Renal cortex interstitium (tissue), 15 donors: ENCODE measurements at places on chromosomes 7 and 10.

DNA sequence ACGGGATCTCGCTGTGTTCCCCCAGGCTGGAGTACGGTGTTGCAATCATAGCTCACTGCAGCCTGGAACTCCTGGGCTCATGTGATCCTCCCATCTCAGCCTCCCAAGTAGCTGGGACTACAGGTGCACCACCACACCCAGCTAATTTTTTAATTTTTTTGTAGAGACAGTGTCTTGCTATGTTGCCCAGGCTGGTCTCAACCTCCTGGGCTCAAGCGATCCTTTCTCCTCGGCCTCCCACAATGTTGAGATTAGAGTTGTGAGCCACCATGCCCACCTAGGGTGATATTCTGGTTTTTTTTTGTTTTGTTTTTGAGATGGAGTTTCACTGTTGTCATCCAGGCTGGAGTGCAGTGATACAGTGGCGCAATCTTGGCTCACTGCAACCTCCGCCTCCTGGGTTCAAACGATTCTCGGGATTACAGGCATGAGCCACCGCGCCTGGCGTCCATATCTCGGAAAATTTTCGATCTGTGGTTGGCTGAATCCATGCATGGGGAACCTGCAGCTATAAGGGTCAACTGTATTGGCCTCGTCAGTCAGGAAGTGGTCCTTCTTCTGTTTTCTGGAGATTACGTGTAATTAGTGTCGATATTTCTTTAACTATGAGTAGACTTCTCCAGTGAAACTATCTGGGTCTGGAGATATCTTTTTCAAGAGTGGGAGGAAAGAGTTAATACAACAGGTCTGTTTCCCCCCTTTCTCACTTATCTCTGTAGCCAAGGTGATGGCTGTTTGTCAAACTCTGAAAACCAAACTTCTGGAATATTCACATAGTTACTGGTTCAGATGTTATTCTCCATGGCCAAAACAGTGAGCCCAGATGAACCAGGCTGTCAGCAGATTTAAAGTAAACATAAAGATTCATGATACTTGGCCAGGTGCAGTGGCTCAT lies 21.0 kb upstream of the FIS1 start:
- DNase-seq = no peak

GRCh38 chr7:43906331-43907010 lies at the start of gene URGCP:
URGCP (minus strand) TSS chr7:43906596; CDS start chr7:43906575, 21 bp downstream.
- DNase-seq = no peak

DNA sequence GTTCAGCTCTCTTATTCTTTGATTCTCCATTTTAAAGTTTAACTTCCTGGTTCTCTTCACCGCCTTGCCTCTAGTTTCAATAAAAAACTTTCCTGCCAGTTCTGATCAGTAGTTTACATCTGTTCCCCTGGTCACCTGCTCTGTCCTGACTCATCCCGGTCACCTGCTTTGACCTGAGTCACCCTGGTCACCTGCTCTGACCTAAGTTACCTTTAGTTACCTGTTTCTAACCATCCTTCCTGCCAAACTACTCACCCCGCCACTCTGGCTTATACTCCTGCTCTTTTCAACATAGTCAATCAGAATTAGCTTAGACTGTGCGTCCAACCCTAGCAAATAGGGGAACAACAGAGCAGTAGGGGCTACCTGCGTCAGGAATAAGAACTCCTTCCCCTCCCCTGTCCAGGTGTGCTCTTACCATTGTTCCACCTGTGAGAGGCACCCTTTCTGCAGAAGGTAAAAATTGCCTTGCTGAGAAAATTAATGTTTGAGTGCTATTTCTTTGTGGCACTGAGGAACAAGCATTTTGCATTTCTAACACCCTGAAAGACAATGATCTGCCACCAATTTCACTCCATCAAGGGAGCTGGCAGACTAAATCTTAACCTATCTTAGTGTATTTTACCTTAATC lies 263.6 kb downstream of the DOCK4 start:
- DNase-seq = no peak

DNA sequence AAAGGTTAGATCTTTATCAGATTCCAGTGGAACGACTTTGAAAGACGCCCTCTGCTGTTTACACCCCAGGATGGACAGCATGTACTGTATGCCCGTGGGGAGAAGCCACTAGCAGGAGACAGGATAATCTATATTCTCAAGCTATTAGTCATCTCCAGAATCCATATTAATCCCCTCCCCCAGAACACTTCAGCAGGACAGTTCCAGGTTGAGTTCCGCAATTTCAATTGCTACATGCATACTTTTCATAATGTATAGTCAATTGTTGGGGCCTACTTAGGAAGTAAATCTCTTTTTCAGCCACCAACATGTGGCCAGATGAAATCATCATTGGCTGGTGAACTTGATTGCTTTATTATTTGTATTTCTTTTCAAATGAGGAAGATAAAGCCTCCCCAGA lies 313.1 kb upstream of the SMIM30 start:
- no peak for DNase-seq

GRCh38 chr7:29610086-29610485 lies 46.5 kb downstream of the PRR15 start:
- DNase-seq = no peak

GRCh38 chr7:17520941-17521340 lies 222.5 kb downstream of the AHR start:
- no peak for DNase-seq

- no peak for DNase-seq
Measured at GRCh38 chr10:51786016-51786683, 86.8 kb upstream of the CSTF2T start.

- DNase-seq = no peak
Measured at GRCh38 chr7:81751619-81752317, 18.1 kb downstream of the HGF start.

DNA sequence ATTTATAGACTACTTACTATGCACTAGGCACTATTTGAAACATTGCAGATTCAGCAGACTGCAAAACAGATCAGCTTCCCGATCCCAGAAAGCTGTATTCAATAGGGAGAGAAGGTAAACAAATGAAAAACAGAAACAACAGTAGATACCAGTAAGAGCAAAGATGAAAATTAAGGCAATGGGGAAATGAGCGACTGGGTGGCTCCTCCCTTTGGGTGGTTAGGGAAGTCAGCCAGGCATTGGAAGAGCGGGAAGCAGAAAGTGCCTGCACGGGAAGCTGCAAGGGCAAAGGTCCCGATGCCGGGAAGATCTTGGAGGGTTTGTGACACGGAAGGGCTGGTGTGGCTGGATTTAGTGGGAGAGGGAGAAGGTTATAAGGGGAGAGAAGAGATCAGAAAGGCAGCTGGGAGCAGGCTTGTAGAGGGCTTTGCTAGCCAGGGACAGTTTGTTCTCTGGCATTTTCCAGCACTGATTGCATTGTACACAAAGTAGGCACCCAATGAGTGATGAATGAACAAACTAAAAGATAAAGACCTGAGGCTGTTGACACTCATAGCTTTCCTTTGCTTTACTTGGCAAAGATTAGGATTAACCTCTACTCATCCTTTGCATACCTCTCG lies 67.8 kb downstream of the NAMPT start:
- no peak for DNase-seq

- DNase-seq = no peak
Measured at GRCh38 chr7:5393328-5393727, 30.3 kb downstream of the TNRC18 start.

DNA sequence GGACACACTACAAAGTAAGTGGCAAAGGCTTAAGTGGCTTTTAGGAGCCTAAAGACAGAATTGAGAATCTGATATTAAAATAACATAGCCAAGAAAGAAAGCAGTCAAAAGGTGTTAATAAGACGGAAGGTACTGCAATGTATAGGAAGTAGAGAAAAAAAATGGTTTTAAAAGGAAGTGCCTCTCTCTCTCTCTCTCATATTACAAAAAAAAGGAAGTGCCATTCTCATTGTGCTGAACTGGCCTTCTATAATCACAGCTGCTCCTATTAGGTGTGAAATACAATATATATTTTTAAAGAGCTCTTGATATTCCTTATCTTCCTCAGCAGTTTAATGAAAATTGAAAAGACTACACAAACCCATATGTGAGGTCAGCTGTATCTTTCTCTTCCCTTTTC lies 199.4 kb upstream of the NPVF start:
- DNase-seq = no peak

- DNase-seq = no peak
Measured at GRCh38 chr7:897086-897485, 20.7 kb downstream of the GET4 start.

DNA sequence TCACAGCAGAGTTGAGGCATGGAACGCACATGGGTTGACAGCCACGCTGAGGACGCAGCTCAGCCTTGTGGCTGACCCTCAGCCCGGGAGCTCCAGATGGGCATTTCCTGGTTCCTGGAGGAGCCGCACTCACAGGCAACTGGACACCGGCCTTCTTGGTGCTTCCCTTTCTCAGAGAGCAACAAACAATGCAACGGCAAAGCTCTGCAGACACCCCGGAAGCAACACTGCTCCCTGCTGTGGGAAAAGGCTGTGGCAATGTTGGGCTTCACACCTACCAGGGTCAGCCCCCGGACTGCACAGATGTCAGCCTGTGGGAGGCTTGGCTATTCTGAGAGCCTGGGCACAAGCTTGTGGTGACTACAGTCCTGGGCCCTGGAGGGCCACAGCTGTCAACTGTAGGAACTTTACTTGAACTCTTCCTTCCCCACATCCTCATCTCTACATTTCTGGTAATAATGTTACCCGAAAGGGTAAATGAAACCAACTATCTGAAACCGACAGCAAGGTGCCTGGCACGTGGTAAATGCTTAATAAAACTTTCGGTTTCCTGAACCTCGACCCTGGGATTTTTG lies 597.5 kb upstream of the MKI67 start:
- DNase-seq = no peak

DNA sequence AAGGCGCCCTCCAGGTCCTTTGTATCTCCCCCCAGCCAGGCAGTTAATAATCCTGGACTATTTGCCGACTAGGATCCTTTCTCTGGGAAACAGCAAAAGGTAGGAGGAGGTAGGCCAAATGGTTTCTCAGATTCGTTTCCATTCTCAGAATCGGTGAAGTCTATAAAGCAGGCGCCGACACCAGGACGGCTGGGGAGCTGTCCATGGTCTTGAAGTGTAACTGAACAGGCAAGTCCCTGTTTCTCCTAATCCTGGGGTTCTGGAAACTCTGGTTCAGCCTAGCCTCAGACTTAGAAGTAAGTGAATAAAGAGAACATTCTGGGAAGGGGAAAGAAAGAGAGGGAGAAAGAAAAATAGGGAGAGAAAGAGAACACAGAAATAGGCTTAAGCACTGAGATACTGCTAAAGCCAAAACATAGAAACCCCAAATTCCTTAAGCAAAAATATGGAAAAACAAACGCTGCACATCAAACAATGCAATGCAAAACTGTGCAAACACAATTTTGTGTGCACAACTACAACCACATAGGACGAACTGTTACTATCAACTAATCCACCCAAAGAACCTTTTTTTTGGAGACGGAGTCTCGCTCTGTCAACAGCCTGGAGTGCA lies 11.1 kb upstream of the INA start:
- DNase-seq = peak; percentile 89

DNA sequence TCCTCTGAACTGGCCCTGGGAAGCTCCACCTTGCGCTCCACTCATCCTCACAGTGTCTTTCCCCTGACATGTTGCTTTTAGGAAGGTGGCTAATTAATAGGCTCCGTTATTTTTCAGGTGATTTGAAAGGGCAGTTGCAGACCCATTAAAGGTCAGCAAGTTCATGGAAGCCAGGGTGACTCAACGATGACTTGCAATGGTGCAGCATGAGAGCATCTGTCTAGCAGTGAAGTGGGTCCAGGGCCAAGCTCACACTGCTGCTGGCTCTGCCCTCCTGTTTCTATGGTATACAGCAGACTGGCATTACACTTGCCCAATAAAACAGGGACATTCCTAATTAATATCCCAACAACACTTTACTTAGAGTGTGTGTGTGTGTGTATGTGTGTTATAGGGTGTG lies 68.8 kb upstream of the WDR11 start:
- DNase-seq = no peak

DNA sequence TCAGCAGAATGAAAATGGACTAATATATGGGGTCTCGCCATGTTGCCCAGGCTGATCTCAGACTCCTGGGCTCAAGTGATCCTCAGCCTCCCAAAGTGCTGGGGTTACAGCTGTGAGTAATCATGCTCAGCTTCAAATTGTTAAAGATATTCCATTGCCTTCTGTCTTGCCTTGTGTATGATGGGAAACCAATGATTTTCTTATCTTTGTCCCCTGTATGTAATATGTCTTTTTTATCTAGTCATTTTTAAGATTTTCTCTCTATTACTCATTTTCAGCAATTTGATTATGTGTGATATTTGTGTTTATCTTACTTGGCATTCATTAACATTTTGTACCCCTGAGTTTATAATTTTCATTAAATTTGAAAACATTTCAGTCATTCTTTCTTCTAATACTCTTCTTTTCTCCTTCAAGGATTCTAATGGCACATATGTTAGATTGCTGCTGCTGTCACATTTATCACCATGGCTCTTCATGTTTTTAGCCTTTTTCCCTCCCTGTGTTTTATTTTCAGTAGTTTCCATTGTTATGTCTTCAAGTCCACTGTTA lies 12.6 kb downstream of the LYZL1 start:
- no peak for DNase-seq

- DNase-seq = no peak
Measured at GRCh38 chr7:112347088-112347487, 103.2 kb upstream of the IFRD1 start.

DNA sequence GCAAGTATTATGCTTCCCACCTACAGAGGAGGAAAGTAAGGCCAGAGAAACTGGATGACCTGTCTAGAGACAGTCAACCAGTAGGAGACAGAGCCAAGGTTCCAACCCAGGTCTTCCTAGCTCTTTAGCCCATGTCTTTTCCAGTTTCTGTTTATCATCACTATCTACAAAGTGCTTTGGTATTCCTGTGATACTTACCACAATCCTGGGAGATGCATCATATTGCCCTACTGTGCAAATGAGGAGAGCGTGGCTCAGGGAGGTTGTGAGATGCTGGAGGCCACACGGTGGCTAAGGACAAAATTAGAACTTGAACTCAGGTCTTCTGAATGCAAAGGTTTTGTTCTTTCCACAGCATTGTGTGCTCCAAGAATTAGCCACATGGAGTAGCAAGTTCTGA lies 11.2 kb upstream of the PLEKHA1 start:
- no peak for DNase-seq
